ENCODE measurements at places on chromosomes 5 and 9. TPM values are rescaled to one million over a fixed set of nuclear protein-coding genes. Genes with fewer than 3 reads are reported as not detected.

Gene PCDHGA10
- total RNA-seq, result 4.2 TPM

DNA sequence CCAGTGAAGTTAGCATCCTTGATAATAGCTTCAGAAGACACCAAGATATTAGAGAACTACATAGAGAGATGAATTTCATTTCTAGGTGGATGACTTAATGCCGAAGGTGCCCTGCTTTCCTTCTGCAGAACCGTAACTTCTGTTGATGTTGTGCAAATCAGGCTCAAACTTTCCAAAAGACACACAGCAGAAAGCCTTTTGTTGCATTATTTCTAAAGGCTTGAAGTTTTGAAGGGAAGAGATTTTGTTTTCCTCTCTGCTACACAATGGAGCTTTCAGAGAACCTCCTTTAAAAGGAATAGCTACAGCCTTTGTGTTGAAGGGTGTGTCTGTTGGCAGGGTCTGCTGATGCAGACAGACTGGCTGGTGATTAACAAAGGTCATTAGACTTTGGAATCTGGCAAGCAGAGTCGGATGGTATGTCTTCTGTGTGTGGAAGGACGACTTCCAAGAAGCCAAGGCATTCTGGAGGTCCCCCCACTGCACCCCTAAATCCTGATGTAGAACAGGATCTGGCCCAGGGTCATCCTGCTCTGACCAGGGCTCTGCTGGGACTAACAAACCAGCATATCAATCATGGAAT, 57.8 kb downstream of the ZNF462 start:
- no peak for DNase-seq

- no peak for DNase-seq
Measured at GRCh38 chr9:97695390-97695789, 1.8 kb downstream of the XPA start.

- DNase-seq, result no peak
Measured at GRCh38 chr9:19754921-19755320, 33.9 kb downstream of the SLC24A2 start.

Gene WDR36
- total RNA-seq, result 30.4 TPM

Gene RAI14
- 33.7 TPM for total RNA-seq

DNA sequence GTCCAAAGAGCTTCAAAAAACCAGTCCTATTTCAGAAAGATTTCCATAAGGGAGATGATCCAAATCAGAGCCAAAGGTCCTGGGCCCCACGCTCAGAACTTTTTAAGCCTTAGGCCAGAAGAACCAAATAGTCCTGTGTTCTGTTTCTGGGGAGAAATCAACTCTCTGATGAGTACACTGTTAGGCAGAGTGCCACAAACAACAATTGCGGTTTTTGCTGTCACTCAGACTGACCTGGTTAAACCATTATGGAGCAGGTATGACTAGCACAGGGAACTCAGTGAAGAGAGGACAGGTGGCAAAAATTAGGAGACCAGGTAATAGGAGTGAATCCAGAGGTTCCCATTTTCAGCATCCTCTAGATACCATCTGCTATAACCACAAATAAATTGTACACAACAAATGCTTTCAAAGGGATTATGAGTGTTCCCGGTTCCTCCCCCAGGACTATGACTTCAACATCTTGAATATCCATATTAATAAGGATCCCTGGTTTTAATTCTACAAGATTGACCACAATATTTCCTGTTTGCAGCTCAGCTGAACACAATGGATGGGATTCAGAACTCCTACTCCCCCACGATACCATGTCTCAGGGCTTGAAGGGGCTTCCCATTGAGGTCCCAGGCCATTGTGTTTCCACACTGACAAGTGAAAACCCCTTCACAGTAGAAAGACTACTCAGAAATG, 52.1 kb upstream of the FREM1 start:
- DNase-seq, result no peak

DNA sequence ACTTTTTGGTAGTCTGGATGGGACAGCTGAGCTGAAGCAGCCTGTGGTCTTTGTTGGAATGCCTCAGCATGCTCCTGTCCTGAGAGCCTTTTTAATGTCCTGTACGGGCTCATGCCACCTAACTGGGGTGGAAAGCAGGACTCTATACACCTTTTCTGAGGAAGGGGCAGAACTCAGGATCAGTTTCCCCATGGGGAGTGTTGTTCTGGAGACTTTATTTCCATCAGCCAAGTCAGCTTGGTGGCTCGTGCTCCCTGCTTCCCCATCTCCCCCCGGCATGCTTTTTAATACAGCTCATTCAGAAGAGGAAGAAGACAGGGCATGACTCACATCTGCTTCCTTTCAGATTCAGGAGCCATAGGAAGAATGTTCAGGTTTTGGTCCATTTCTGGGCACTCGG, 5.1 kb upstream of the SEPTIN8 start:
- DNase-seq, result peak; percentile 51

DNA sequence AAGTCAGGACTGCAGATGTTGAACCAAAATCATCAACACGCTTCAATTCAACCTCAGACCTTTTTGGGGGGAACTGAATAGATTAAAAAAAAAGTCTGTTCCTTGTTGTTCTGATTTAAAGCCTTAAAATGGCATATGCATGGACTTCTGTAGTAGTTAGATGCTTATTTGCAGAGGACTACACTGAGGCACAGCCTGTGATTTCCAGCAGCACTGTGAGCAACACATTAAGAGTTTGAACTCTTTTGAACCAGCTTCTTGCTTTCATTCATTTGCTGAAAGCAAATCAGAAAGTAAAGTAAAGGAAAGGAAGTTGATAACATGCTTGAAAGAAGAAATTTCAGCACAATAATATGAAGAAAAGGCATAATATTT, 60.7 kb upstream of the DMAC1 start:
- no peak for DNase-seq

Gene FBP1
- 14.5 TPM for total RNA-seq

DNA sequence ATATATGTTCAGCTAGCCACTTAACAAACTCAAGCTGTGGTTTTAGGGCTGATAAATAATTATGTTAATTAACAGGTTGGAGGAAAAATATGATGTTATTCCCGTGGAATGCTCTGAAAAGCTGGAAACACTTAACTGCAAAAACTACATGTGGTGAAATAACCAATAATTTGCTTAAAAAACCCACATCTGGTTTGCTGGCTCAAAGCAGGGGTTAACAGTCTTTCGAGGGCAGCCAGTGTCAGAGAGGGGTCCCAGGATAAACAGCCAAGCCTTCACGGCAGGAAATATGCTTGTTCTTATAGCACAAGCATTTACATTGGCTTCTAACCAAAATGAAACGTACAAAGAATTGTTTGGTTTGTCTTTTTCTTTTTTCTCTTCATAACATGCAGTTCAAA, 254.0 kb upstream of the GAS1 start:
- DNase-seq, result no peak

Gene NTRK2
- total RNA-seq, result 14.4 TPM

- no peak for DNase-seq
Measured at GRCh38 chr9:107938801-107939386, 449.3 kb upstream of the KLF4 start.

Gene PCSK1
- total RNA-seq, result 1.6 TPM

Gene SEMA6A
- 24.0 TPM for total RNA-seq

DNA sequence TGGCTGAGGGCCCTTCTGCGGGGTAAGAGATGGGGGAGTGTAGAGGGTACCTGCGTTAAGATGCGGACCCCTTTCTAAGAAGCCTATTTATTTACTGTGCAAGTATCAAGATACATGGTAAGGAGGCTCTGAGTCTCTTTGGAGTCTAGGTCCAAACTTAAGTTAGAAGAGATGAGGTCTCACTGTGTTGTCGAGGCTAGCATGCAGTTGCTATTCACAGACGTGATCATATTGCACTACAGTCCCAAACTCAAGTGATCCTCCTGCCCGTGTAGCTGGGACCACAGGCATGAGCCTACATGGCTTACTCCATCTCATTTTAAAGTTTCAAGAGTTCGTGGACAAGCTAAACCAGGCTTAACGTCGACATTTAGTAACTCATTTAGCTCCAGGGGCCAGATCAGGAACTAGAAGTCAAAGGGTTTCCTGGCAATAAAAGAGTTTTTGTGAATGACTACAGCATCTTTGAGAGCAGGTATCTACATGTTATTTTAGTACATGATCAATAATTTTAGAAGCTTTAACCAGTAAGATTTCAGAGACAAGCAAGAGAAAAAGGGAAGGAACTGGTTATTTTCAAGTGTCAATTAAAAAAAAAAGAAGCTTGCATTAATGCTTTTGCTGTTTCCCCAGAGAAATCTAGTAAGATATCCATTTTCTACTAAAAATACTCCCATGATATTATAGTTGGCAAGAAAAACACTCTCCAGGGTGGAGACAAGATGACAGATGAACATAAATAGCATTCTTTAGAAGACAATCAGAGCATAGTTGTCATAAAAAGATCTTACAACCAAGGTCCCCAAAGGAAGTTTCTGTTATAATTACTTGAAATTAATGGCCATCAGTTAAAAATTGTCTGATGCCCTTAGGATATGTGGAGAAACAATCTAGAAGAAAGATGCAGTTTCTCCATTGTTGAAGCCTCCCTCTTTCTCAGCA, 141.3 kb downstream of the SCAMP1 start:
- DNase-seq, result no peak

GRCh38 chr5:133032852-133033742, 6.7 kb upstream of the ZCCHC10 start:
- DNase-seq, result no peak

Gene TRPM3
- 0.48 TPM for total RNA-seq

GRCh38 chr9:72361217-72361616, 3.8 kb downstream of the ZFAND5 start:
- DNase-seq, result no peak

- DNase-seq, result no peak
Measured at GRCh38 chr5:112957036-112957808, 19.4 kb upstream of the DCP2 start.

GRCh38 chr9:77807846-77808750, 160.0 kb upstream of the GNA14 start:
- DNase-seq, result no peak

DNA sequence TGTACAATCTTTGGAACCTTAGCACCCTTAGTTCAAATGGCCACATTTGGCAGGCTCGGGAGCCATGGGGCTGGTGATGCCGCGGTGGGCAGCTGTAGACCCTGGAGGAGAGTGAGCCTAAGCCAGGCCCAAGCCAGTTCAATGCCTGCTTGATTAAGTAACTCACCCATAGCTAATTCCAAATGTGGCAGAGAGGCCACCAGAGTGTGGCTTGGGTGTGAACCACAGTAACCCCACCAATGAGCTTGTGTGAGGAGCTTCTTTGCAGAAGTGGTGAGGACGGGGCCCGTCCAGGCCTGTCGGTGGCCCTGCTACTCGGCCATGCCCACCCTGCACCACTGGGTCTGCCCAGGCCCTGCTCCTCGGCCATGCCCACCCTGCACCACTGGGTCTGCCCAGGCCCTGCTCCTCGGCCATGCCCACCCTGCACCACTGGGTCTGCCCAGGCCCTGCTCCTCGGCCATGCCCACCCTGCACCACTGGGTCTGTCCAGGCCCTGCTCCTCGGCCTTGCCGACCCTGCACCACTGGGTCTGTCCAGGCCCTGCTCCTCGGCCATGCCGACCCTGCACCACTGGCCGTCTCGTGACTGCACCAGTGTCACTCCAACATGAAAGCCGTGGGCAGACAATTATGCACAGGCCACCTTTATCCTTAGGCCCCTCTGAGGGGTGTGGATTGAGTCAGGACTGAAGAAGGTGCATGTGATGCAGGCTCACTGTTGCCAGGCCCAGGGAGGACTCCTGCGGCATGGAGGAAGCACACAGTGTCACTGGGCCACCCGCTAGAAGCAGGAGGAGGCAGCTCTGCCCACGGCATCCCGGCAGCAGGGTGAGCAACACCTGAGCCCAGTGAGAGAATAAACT, 75.4 kb downstream of the MRPL36 start:
- DNase-seq, result peak; percentile 69

DNA sequence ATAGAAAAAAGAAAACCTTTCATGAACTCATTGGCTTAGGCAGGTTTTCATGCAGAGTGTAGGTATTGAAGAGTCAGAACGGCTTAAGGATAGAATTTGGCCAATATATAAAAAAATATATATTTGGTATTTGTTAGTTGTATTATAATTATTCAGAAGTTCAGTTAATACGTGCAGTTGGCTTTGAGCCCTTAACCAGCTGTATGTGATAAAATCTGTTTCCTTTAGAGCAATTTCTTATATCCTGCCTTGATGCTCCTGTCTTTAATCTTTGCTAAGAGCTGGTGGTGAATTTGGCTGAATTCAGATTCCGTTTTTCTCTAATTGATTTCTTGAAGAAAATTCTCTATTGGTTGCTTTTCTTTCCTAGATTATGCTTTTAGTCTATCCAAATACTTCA, 3.7 kb downstream of the ANXA1 start:
- no peak for DNase-seq
